ENCODE measurements at places on chromosomes 4 and X.

GRCh38 chr4:95939141-95939540 is 99.2 kb downstream of the PDHA2 start:
- no peak for DNase-seq

GRCh38 chr4:25875281-25875745 is 12.5 kb upstream of the SEL1L3 start:
- no peak for DNase-seq

DNA sequence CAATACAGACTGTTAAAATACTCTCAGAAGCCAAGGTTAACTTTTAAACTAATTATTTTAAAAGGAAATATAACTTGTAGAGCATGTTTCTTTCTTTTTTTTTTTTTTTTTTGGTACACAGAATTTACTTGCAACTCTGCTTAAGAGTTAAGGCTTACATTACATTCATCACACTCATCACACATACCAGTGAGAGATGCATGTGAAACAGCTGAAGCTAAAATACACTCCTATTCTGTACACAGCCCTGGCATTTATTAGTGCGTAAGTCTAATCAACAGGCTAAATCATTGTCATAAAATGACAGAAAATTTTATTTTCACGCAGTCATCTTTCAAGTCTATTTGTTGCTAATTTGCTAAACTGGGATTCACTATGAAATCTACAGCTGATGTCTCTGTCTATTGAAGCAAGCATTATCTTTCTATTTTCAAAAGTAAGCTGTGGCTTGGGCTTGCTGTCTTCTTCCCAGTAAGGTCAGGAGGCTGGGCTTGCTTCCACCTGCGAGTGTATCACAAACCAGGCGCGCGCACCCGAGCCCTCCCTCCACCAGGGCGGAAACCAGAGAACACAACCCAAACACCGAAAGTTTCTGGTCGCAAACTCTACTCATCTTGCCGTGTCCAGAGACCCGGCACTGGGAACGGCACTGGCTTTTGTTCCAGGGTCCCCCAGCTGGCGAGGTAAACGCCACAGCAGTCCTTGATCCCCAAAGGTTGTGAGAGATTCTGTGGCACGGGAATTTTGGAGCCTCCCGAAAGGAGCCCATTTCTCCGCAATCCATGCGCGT is 3.9 kb downstream of the MAML3 start:
- peak; percentile 47 for DNase-seq

DNA sequence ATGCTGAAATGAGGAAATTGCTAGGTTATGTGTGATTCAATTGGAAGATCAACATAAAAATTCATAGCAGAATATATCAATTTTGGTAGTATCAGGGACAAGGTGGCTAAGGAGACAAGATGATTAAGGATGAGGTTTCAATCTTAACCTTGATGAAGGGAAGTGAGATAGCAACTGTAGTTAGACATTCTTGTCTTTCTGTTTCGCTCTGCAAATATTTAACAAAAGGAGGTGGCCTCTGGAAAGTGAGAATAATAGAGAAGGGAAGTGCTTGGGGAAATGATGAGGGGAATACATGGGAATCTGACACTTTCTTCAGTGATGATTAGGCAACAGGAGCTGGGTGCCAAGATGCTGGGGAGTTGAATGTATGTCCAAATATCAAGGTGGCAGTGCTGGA is 337.1 kb upstream of the PUDP start:
- no peak for DNase-seq

DNA sequence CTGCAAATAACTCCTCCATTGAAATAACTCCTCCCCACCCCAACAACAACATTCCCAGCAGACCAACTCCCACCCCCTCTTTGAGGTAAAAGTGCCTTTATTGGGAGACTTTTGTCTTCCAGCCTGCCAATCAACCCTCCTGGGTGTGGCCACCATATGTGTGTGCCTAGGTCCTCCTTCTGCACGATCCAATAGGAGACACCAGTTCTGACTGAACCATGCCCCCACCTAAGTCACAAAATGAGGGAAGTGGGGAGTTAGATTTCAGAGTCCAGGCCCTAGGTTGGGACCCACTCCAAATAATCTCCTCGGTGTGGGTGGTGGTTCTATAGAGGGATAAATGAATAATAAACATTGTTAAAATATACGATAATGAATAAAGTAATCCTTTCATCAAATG is 3.0 kb downstream of the PLP2 start:
- no peak for DNase-seq

GRCh38 chrX:49042581-49043219 is 457 bp downstream of the TFE3 start:
- DNase-seq: peak; percentile 17

All from AG10803 (cell line).